ENCODE measurements at places on chromosomes 1 and 21.

DNA sequence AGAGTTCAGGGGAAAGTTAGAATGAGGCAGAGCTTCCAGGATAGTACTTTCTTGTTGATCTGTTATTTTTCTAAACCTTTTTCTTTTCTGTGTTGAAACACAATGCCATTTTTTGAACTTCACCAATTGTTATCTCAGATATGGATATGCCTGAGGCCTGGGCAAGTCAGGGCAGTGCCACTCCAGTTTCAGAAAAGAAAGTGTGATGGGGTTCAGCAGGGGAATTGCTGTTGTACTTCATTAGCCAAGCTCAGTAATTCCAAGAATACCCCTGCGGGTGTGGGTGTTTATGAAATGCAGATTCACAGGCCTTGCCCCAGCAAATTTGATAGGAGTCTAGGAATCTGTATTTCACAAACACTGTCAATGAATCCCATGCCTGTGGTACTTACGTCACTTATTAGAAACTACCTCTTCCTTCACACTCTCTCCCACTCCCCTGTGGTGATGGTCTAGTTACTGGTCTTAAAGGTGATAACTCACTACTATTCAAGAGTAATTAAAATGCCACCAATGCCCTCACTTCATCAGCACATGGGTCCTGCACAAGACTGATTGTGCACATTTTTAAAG lies 142.3 kb downstream of the PBX1 start:
- no peak for DNase-seq

DNA sequence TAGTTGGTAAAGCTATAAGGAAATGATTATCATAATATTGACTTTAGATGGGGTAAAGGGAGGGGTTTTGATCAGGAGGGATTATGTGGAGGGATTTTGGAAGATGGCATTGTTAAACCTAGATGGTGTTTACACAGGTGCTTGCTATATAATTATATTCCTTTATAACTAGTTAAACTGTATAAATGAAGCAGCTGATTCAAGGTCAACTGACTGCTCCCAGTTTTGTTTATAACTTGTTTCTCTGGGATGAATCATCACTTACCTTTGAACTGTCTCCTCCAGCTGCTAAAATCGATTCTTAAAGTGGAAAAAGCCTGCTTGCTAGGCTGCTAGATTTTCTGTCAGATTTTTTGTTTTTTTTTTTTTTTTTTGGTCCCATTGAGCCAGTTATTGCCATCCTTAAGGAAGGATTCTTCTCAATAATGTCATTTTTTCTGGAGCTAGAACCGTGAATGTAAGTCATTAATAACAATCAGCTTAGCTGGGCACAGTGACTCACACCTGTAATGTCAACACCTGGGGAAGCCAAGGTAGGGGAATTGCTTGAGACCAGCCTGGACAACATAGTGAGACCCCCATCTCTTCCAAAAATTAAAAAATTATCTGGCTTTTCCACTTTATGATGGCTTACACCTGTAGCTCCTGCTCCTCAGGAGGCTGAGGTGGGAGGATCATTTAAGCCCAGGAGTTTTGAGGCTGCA lies 153.2 kb downstream of the PIK3R3 start:
- DNase-seq = no peak

GRCh38 chr1:19643121-19643520 lies 990 bp upstream of the NBL1 start:
- no peak for DNase-seq

- DNase-seq = no peak
These were observed 184.3 kb upstream of the RGS18 start for GRCh38 chr1:191974004-191974403.

DNA sequence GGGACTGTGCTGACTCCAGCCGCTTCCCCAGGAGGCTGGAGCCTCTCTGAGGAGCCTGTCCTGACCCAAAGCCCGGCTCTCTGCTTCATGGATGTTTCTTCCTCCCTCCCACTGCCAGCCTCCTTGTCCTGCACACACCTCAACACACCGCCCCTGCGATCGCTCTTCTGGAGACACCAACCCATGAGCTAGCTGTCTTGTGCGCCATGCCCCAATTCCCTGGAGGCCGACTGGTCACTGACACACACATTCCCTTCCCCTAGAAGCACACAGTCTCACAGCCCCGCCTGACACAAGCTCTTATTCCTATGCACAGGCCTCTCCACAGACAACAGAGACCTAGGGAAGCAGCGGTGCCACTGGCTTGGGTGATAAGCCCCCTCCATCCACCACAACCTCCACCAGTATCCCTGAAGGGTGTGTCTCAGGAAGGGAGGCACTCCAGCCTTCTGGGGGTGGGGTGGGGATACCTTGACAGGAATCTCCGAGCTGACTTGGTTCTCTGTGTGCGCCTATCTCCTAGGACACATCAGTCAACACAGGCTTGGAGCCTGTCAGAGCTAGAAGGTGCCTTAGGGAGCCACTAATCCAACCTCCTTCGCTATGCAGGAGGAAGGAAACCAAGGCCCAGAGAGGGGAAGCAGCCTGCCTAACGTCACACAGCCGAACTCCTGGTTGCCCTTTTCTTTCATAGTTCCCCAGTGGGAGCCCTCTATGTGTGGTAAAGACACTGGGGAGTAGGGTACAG lies 31.1 kb downstream of the AHDC1 start:
- no peak for DNase-seq

DNA sequence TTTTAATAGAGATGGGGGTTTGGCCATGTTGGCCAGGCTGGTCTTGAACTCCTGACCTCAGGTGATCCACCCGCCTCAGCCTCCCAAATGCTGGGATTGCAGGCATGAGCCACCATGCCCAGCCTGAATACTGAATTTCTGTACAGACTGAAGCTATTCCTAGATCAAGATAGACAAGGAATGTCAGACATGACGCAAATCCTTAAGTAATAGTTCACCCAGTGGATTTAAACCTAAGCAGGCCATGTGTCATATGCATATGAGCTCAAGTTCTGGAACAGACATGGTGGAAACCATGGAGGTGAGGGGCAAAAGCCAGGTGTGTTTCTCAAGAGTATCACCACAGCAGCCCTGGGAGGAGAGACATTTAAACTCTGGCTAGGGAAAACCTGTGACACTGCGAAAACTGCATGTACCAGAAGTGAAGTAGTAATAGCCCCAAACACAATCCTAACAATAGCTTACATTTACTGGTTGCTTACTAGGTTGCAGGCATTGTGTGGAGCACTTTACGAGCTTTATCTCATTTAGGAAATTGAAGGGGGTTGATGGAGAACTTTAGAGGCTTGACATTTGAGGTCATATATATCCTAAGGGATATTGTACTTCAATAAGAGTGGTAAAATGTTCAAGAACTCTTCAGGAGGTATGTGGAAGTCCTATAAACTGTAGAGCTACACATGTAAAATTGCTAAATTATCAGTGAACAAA lies 31.7 kb upstream of the MAN1A2 start:
- DNase-seq = no peak

DNA sequence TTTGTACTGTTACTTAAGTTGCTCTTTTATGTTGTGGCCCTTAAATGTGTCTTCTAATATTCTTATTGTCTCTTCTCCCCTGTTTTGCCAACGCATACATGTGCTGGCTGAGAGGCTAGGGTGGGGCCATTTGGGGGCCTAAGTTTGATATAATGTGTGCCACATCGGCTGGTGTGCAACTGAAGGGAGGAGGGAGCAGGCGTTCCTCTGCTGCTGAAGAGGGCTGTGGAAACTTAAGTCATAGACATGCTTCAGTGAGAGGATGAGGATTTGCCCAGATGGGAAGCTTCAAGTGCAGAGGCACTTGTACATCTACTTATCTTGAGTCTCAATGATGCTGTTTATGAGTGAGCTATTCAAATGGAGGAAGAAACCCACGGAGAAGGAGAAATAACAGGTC lies 630.6 kb downstream of the LMO4 start:
- no peak for DNase-seq

DNA sequence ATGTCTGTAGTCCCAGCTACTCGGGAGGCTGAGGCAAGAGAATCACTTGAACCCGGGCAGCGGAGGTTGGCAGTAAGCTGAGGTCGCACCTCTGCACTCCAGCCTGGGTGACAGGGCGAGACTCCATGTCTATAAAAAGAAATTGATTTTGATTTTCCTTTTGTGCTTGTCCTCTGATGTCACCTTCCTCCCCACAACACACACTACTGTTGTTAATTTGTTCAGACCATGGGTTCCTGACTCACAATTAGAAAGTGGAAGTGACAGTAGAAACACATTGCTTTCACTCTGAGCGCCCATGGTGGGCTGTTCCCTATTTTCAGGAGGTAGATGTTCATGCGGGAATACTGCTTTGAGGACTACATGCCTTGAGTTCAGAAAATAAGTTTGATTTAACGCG lies 165.5 kb upstream of the KCNJ6 start:
- DNase-seq = no peak

DNA sequence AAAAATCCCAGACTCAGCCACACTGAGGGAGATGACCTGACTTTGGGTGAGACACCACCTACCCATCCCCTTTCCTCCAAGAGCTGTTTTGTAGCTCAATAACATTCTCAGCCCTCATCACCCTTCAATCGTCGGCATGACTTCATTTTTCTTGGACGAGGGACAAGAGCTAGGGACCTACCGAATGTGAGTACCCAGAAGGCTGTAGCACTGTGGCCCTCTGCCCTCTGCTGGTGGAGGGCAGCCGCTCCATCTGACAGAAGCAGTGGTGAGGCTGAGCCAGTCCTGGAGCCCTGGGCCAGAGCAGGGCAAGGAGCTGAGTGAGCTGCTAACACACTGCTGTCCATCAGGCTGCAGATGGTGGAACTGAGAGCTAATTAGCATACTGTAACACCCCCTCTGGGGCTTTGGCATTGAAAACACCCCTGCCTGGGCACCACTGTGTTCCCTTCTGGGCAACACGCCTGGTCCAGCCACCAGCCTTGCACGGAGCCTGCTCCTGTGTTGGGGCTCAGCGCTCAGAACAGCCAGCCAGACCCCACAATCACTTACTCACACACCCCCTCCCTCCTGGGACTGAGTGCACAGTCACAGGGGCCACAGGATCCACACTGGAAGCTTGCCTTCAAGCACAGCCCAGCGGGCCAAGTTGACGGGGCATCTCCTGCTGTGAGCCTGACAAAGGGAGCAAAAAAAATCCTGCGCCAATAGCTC lies 18.3 kb upstream of the ALPL start:
- DNase-seq = no peak

- DNase-seq = peak; percentile 36
These were observed 67.1 kb downstream of the UBE2T start for GRCh38 chr1:202274611-202275010.

GRCh38 chr1:29876441-29876840 lies 640.1 kb downstream of the PTPRU start:
- no peak for DNase-seq

DNA sequence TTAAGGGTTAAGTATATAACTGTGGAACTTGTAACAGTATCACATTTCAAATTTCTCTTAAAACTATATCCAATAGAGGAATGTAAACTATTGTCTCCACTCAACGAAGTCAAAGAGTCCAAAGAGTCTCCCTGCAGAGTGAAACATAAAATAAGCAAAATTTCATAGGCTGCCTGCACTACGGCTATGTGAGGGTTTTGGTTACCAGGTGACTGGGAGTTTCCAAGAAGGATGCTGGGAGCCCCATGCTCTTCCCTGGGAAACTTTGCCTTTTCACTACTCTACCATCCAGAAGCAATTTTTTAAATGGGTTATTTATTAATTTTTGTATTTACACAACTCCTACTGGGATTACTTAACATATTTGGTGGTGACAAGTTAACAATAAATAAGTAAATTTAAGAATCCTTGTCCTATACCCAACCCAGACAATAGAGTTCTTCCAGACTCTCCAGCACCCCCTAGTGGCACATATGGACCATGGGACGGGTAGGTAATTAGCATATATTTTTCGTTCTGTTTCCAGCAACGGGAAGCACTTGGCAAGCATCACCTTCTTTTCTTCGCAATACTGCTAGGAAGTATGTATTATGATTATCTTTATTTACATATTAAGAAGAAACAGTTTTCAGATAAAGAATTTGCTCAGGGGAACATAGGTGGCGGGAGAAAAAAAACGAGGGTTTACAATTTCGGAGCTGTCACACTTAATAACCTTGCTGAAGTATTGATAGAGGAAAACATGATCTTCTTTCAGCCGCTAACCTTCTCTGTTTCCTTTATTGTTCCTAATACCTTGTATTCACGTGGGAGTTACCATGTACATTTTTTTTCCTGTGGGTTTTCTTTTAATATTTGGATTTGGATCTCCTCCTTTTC lies 3.5 kb downstream of the FMO2 start:
- peak; percentile 43 for DNase-seq

DNA sequence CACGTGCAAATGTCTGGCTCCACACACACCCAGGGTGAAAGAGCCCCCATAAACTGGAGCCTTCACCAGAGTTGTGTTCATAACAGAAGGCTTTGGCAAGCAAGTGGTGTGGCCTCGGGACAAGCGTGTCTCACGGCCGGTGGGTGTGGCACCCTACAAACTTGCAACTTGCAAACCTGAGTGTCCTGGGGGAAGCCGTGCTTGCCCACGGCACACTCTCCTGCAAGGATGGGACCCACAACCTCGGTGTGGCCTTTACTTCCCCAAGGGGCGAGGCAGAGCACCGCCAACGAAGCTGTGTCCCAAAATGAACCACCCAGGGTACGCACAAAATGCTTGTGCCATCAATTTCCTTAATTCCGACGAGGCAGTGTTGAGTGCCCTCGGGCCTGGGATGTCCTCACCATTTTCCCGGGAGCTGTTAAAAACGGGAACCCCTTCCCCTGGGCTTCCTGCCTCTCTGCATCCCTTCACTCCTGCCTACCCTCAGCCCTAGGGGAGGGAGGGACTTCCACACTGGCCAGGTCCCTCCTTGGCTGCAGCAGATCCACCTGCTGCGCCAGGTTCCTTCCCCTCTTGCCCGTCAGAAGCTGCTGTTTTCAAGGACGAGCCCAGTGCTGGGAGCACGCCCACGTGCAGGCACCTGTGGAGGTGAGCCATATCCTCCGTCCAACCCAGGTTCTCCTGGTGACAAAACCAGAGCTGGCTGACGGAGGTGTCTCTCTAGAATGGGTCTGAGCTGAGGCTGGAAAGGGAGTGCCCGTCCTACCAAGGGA lies 111.4 kb downstream of the NPHP4 start:
- no peak for DNase-seq

DNA sequence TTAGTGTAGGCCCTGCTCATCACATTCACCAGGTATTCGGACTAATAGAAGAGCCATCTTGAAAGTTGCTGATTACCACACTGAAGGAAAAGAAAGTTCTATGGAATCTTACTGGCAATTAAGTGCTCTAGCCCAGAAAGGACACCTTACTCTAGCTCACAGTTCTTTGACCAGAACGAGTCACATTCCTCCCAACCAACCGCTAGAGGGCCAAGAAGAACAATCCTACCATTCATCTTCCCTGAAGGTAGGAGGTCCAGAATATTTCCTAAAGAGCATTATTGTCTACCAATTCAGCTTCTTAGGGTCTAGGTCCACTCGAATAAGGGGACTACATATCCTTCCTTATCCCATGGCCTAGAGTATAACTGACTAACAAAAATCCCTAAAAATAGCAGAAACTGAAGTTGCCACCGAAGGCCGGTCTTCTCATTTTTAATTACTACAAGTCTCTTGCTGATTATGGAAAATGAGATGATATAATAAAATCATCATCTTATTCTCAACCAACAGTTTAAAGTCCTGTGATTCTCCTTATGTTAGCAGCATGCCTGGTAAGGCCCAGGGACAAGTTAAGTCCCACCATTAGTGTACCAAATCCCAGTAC lies 2.7 kb upstream of the FMO1 start:
- DNase-seq = no peak
